Kasumi-1 (cell line): ENCODE measurements at places on chromosomes 7 and 10.

DNA sequence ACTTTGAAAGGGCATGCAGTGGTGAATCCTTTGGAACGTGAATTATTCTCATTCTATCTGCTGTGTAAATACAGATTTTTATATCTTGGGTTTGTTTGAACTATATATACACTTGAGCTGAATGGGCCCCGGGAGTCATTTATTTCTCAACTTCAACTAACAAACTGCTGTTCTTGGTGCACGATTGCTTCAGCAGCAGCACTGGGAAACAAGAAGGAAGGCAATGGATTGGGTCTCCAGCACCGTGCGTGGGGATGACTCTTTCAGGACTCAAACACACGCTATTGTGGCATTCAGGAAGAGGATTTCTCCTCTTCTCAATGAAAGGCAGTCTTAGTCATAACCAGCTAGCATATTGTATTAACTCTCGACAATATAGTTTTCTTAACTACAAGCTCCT lies 226.0 kb upstream of the NFE2L3 start:
- DNase-seq = no peak

- no peak for DNase-seq
Observed at GRCh38 chr10:93818086-93818485, 60.4 kb downstream of the LGI1 start.

DNA sequence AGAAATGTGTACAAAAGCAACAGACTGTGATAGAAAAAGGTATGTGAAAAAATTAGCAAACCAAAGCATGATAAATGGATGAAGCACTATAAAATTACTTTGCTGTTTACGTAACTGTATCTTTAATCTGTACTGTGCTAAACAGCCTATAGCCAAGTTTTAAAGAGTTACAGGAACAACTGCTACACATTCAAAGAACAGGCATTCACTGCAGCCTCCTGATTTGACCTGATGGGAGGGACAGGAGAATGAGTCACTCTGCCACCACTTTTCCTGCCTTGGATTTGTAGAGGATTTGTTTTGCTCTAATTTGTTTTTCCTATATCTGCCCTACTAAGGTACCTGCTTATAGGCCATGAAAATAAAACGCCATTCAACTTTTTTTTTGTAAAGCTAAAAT lies 116.1 kb downstream of the FANK1 start:
- no peak for DNase-seq

DNA sequence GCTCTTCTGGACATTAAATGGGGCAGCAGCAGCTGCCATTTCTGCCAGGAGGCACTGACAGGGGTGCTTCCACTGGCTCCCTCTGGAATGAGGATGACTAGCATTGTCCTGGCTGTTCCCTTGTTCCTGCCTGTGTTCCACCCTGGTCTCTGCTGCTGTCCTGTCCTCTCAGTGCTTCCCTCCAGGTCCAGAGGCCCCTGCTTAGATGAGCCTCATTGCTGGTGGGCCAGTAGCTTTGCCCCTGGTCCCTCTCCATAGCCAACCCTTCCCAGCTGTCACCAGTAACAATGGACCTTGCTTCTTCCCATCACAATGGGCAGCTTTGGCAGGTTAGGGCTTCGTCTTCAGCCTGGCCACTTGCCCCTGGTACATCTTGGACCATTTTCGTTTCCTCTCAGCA lies 561.1 kb downstream of the TCERG1L start:
- DNase-seq = no peak

- DNase-seq = no peak
Observed at GRCh38 chr7:40545739-40546138, 410.9 kb downstream of the SUGCT start.

- no peak for DNase-seq
Observed at GRCh38 chr7:126016722-126017121, 1087.1 kb upstream of the POT1 start.

GRCh38 chr7:873367-874002 lies 2.9 kb upstream of the GET4 start:
- DNase-seq = peak; percentile 58

GRCh38 chr10:6185039-6185716 lies 17.6 kb upstream of the PFKFB3 start:
- DNase-seq = no peak
